Fibroblast of lung (primary cell): ENCODE measurements at places on chromosomes 7 and 10. TPM values are rescaled to one million over a fixed set of nuclear protein-coding genes. Genes with fewer than 3 reads are reported as not detected.

Gene PMS2
- total RNA-seq: 28.0 and 28.1 TPM in 2 replicates

Gene CPN1
- not detected in 2 replicates for total RNA-seq

Gene KEL
- total RNA-seq: under 0.01 TPM in 1 of 2 replicates, not detected in the other

Gene SOSTDC1
- total RNA-seq: under 0.01 TPM in 1 of 2 replicates, not detected in the other

Gene EIF5AL1
- 0.26 and 0.33 TPM in 2 replicates for total RNA-seq

DNA sequence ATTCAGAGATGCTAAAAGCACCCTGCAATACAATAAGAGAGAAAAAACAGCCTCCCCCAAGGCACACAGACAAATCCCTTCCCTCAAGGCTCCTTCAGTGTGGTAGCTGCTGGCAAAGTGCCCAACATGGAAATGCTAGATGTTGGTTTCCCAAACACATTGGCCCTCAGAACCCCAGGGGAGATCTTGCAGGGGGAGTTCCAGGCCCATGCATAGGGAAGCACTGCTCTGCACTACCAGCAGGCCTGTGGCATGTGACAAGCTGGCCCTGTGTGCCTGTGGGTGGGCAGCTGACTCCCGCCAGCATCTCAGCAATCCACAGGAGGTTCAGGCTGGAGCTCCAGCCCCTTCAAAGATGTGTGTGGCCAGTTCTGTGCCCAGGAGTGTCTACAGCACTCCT is 16.8 kb upstream of the CSGALNACT2 start:
- DNase-seq: no peak
- H3K36me3 ChIP-seq: no peaks in the 10 kb centered on the region
- no peaks in the 10 kb centered on the region for H3K4me1 ChIP-seq
- H3K27me3 ChIP-seq: no peaks in the 10 kb centered on the region
- no peak overlapping the region for H3K27ac ChIP-seq

- H3K4me1 ChIP-seq: no peaks in the 10 kb centered on the region
- peak; percentile 59 for DNase-seq
- H3K27ac ChIP-seq: no peak overlapping the region
- no peaks in the 10 kb centered on the region for H3K27me3 ChIP-seq
Measured at GRCh38 chr7:16084370-16084769, 337.0 kb downstream of the CRPPA start.

- DNase-seq: peak; percentile 54
- H3K27ac ChIP-seq: no peak overlapping the region
- H3K27me3 ChIP-seq: no peaks in the 10 kb centered on the region
- H3K4me1 ChIP-seq: peaks cover 22% of the 10 kb centered on the region
Measured at GRCh38 chr7:106613848-106614560, 47.0 kb downstream of the CCDC71L start.

- peaks cover 2% of the 10 kb centered on the region for H3K4me1 ChIP-seq
- no peaks in the 10 kb centered on the region for H3K27me3 ChIP-seq
- no peaks in the 10 kb centered on the region for H3K36me3 ChIP-seq
- no peak overlapping the region for H3K4me3 ChIP-seq
- peak; percentile 97 for DNase-seq
Measured at GRCh38 chr7:102933763-102934162, 21.0 kb downstream of the LRRC17 start.

DNA sequence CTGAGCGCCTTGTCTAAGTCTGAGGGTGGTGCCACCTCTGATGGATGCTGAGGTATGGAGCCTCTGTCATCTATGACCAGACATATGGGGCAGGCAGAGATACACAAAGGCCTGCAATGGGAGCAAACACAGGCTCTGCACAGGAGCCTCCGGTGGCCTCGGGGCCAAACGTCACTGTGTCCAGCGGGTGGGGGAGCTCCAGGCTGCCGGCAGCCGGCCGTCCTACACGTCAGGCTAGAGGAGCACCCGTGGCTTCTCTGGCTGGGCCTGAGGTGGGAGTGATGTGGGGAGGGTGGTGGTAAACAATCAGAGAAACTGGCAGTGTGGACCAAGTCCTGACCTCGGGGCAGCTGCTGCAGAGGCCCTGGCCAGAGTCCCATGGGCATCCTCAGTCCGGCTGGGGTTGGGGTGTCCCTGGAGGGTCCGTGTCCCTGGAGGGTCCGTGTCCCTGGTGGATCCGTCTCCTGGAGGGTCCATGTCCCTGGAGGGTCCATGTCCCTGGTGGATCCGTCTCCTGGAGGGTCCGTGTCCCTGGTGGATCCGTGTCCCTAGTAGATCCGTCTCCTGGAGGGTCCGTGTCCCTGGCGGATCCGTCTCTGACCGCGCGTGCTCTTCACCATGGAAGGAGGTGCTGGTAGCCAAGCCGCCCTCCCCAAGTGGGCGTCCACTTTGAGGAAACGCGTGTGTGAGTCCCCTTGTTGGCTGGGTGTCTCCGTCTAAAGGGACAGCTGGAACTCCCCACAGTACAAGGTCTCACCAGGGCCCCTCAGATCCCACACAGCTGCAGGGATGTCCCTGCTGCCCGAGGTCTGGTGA is 24.2 kb upstream of the FAM20C start:
- no peak for DNase-seq
- no peak overlapping the region for H3K27ac ChIP-seq
- H3K4me1 ChIP-seq: no peaks in the 10 kb centered on the region
- peaks cover 22% of the 10 kb centered on the region for H3K27me3 ChIP-seq
- H3K4me3 ChIP-seq: no peak overlapping the region
- H3K36me3 ChIP-seq: no peaks in the 10 kb centered on the region

- H3K27ac ChIP-seq: no peak overlapping the region
- DNase-seq: peak; percentile 55
- H3K4me1 ChIP-seq: no peaks in the 10 kb centered on the region
- no peaks in the 10 kb centered on the region for H3K36me3 ChIP-seq
- no peak overlapping the region for H3K4me3 ChIP-seq
Measured at GRCh38 chr7:16078076-16078952, 343.0 kb downstream of the CRPPA start.

- no peaks in the 10 kb centered on the region for H3K4me1 ChIP-seq
- H3K4me3 ChIP-seq: no peak overlapping the region
- H3K36me3 ChIP-seq: no peaks in the 10 kb centered on the region
- peak; percentile 74 for DNase-seq
- no peaks in the 10 kb centered on the region for H3K27me3 ChIP-seq
- H3K27ac ChIP-seq: no peak overlapping the region
Measured at GRCh38 chr10:118041316-118041715, 5.4 kb downstream of the RAB11FIP2 start.

GRCh38 chr7:77438131-77438530 is 22.0 kb upstream of the GSAP start:
- no peaks in the 10 kb centered on the region for H3K27me3 ChIP-seq
- no peak overlapping the region for H3K27ac ChIP-seq
- H3K4me1 ChIP-seq: no peaks in the 10 kb centered on the region

DNA sequence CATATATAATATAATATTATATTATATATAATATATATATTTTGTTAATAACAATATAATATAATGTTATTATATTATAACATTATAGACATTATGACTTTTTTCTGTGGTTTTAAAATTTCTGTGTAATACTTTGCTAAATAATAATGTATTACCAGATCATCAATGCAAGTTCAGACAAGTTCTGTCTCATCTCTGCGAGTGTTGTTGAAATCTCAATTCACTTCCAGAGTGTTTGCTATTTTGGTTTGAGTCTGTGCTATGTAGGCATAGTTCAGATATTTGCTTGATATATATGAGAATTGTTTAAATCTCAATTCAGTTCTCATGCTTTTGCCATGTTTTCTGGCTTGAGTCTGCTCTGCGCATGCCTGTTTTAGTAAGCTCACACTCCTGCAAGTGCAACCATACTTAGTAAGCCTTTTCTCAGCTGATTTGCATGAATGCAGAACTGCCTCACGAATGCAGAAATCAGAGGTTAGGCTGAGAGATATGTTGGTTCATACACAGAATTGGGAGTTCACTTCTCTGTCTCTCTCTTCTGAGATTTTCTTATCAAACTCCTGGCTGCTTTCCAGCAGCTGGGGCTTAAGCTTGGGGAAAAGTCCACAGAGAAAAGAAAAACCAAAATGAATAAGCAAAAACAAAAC is 830.2 kb upstream of the SORCS1 start:
- H3K4me1 ChIP-seq: no peaks in the 10 kb centered on the region
- no peaks in the 10 kb centered on the region for H3K27me3 ChIP-seq
- no peak overlapping the region for H3K27ac ChIP-seq
- DNase-seq: no peak

- H3K27ac ChIP-seq: peak overlapping the region; percentile 55
- peaks cover 43% of the 10 kb centered on the region for H3K4me1 ChIP-seq
- H3K4me3 ChIP-seq: no peak overlapping the region
- no peaks in the 10 kb centered on the region for H3K27me3 ChIP-seq
- peaks cover 10% of the 10 kb centered on the region for H3K36me3 ChIP-seq
- no peak for DNase-seq
Measured at GRCh38 chr10:93476756-93477155, 5.4 kb downstream of the MYOF start.

DNA sequence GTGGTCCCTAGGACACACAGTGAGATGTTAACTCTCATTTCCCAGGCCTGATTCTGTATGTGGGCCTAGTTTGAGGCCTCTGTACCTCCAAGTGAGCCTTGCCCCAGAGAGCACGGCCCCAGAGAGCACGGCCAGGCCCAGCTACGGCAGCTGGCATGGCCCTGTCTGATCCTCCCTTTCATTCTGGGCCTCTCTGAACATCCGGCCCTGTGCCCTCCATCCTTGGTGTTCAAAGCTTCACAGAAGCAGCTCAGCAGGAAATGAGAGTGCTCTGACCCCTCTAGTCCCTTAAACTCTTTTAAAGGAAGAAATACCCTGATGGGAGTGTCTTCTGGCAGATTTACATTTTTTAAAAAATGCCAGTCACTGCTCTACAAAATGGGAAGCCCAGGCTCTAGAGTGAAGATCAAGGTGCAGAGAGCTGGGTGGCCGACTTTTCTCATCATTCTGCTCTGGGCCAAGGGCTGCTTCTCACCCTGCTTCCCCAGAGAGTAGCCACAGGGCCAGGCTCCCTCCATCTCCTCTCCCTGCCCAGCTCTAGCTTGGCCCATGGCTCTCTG is 171.9 kb downstream of the RPS24 start:
- H3K4me3 ChIP-seq: no peak overlapping the region
- no peak overlapping the region for H3K27ac ChIP-seq

GRCh38 chr10:44199991-44200655 is 184.8 kb downstream of the CXCL12 start:
- H3K4me1 ChIP-seq: peaks cover 10% of the 10 kb centered on the region
- H3K27ac ChIP-seq: no peak overlapping the region
- H3K36me3 ChIP-seq: no peaks in the 10 kb centered on the region
- H3K4me3 ChIP-seq: no peak overlapping the region
- no peaks in the 10 kb centered on the region for H3K27me3 ChIP-seq

GRCh38 chr7:128841171-128841690 is 11.0 kb downstream of the FLNC start:
- DNase-seq: no peak
- H3K36me3 ChIP-seq: peaks cover 82% of the 10 kb centered on the region
- no peaks in the 10 kb centered on the region for H3K4me1 ChIP-seq
- H3K27me3 ChIP-seq: no peaks in the 10 kb centered on the region

DNA sequence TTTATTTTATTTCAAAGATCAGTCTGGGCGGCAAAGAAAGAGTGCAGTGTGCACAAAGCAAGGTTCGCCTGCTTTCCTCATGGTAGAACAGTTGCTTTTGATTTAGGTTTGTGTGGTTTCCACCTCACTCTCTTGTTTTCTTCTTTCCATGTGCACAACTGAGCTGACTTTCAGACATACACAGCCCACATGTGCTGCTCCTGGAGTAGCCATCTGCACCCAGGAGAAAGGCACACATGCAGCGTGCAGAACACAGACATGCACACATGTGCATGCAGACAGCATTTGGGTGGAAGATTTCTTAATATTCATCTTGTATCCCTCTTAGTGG is 302.1 kb downstream of the FZD1 start:
- H3K4me1 ChIP-seq: no peaks in the 10 kb centered on the region
- no peaks in the 10 kb centered on the region for H3K36me3 ChIP-seq
- H3K27ac ChIP-seq: no peak overlapping the region
- H3K27me3 ChIP-seq: no peaks in the 10 kb centered on the region
- no peak overlapping the region for H3K4me3 ChIP-seq

- no peaks in the 10 kb centered on the region for H3K36me3 ChIP-seq
- H3K4me3 ChIP-seq: no peak overlapping the region
- H3K27me3 ChIP-seq: no peaks in the 10 kb centered on the region
- H3K4me1 ChIP-seq: peaks cover 14% of the 10 kb centered on the region
- H3K27ac ChIP-seq: no peak overlapping the region
- DNase-seq: peak; percentile 28
Measured at GRCh38 chr7:131066635-131067034, 261.0 kb upstream of the MKLN1 start.

DNA sequence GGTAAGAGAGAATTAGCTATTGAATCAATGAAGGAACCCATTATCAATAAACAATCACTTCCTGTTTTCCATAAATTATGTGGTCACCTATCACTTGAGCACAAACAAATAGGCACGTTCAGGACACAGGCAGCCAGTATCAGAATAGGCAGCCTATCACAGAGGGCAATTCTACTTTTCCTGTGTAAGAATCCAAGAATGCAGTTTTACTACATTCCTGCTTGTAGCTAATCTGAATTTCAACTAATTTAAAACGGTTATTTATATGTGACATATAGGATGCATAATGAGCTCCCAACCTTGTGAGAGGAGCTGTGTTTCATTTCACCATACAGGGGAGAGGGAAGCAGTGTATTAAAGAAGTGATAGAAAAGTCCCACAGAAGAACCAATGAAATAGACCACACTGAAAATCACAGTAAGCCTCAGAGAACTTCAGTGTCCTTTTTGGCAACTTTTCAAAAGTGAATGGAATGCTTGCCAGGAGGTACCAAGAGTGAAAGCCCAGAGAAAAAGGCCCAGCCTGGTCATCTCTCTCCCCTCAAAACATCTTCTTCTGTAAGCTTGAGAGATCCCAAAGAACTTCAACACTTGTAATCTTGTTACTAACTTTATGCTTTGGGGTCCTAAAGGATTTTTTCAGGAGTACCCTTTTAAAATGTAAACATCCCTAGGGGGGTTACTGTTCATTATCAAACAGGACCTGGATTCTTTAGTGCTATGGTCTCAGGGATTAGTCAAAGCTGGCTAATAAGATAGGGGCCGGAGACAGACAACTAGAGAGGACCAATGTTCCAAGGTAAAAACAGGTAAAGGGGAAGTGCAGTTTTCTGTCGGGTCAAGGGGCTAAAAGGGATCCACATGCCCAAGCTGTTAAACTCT is 1.3 kb downstream of the IMMP2L start:
- H3K4me3 ChIP-seq: peak overlapping the region; percentile 53
- H3K27ac ChIP-seq: no peak overlapping the region
- H3K36me3 ChIP-seq: no peaks in the 10 kb centered on the region
- H3K4me1 ChIP-seq: peaks cover 5% of the 10 kb centered on the region
- no peaks in the 10 kb centered on the region for H3K27me3 ChIP-seq

GRCh38 chr10:14523286-14523685 is 192.6 kb upstream of the FRMD4A start:
- H3K27ac ChIP-seq: no peak overlapping the region
- H3K4me1 ChIP-seq: no peaks in the 10 kb centered on the region
- no peak for DNase-seq
